NCI-H1092 treated with DMSO at 0.1 percent for 48 hours (cell line): ENCODE measurements at places on chromosomes 6 and 20.
A peak's percentile ranks its signal among the peaks of the same experiment; 100 is the strongest.

GRCh38 chr6:24004062-24004461 is 122.0 kb upstream of the NRSN1 start:
- DNase-seq: no peak

DNA sequence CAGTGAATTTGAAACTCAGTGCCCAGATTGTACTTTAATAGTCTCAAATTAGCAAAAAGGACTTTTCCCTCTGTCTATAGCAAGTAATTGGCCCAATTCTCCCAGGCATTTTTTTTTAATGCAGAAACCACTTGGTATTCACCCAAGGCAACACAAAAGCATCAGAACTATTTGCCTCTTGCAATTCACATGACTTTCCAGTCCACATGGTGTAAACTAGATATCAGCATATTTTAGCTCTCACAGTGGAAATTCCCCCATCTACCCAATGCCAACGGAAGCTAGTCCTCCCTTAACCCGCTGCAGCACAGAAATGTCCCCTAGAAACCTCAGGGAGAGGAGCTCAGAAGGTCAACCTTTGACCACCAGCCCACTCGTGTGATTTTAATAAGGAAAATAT is 103.4 kb upstream of the CDYL start:
- no peak for DNase-seq

- DNase-seq: peak; percentile 88
Observed at GRCh38 chr20:46512943-46513844, at the start of gene ZNF334. TSS of gene ZNF334 (minus strand) at chr20:46513559. CDS start at chr20:46512102, 1,457 bp downstream.

GRCh38 chr6:5466281-5467136 is 205.2 kb downstream of the FARS2 start:
- no peak for DNase-seq

DNA sequence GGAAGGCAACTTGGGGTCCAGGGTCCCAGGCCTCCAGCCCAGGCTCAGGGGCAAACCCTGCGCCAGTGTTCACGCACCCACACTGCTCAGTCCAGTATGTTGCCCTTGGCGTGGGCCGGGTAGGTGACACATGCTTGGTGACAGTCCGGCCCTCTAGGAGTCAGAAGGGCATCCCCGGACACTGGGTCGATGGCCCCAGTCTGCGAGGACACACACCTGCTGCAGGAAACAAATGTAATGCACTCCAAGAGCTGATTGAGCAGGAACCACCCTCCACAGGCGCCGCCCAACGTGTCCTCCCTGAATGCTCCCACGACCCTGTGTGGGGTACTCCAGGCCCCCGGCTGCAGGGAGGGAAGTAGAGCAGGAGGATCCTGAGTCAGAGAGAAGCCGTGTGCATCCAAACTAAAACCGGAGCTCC is 160.7 kb downstream of the DLL1 start:
- peak; percentile 39 for DNase-seq

DNA sequence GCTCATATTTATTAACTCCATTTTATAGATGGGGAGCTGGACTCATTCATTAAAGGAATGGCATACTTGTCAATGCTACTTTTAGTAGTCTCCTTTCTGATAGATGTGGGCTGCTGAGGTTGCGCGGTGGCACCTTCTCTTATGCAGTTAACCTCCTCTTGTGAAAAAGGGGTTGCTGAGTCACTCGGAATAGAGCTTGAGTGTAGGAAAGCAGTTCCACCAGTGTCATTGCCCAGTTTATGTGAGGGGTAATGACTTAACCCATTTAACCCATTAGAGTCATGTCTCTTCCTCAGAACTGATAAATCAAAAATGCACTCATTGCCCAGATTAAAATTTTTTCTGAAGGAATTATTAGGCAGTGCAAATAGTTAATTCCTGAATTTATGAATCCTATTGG is 6.3 kb downstream of the MAPK14 start:
- no peak for DNase-seq

DNA sequence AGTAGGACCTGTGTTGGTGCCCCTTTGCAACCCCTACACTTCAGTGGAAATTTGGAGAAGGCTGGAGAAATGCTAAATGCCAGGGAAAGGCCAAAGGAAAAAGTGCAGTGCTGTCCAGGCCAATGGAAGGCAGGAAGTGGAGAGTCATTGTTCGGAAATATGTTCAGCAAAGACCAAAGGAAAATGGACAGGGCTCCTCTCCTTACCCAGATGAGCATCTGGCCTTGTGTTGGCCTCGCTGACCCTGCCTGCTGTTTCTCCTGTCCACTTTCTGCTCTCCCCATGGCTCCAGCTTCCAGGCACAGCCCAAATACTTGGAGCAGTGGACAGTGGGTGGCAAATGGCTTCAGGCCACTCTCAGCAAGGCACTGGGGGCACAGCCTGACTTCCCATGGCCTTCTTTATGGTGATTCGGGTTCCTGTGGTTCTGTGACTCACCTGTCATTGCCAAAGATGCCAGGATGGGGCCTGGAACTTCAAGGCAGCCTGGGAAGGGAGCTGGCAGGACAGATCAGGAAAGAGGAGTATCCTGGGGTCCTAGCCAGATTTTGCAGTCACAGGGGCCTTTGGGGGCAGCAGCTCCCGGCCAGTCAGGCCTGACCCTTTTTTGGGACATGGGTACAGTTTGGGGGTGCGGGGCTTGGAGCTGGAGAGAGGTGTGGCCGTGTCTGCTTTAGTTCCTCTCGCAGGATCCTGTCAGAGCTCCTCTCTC is 190.9 kb upstream of the SLC24A3 start:
- DNase-seq: no peak
